ENCODE measurements at places on chromosomes 2 and 18.
A peak's percentile ranks its signal among the peaks of the same experiment; 100 is the strongest.

GRCh38 chr2:95333888-95334338, 36.8 kb downstream of the KCNIP3 start:
- no peak overlapping the region for H3K4me3 ChIP-seq
- peaks cover 9% of the 10 kb centered on the region for H3K27me3 ChIP-seq

GRCh38 chr2:238998801-238999200, 150.9 kb downstream of the TWIST2 start:
- no peaks in the 10 kb centered on the region for H3K36me3 ChIP-seq
- DNase-seq: no peak
- no peaks in the 10 kb centered on the region for H3K4me1 ChIP-seq
- peaks cover 9% of the 10 kb centered on the region for H3K27me3 ChIP-seq
- no peak overlapping the region for H3K4me3 ChIP-seq

GRCh38 chr2:375270-375955, 87.5 kb upstream of the ALKAL2 start:
- no peaks in the 10 kb centered on the region for H3K36me3 ChIP-seq
- no peak overlapping the region for H3K27ac ChIP-seq
- H3K4me1 ChIP-seq: no peaks in the 10 kb centered on the region

GRCh38 chr2:127371037-127371436, 16.7 kb downstream of the MAP3K2 start:
- peaks cover 5% of the 10 kb centered on the region for H3K4me1 ChIP-seq
- H3K27me3 ChIP-seq: no peaks in the 10 kb centered on the region
- H3K27ac ChIP-seq: no peak overlapping the region
- DNase-seq: no peak
- no peak overlapping the region for H3K4me3 ChIP-seq
- H3K36me3 ChIP-seq: peaks cover 44% of the 10 kb centered on the region

- H3K4me1 ChIP-seq: peaks cover 28% of the 10 kb centered on the region
- peaks cover 5% of the 10 kb centered on the region for H3K27me3 ChIP-seq
- H3K36me3 ChIP-seq: peaks cover 2% of the 10 kb centered on the region
- no peak overlapping the region for H3K4me3 ChIP-seq
- H3K27ac ChIP-seq: no peak overlapping the region
Observed at GRCh38 chr2:161946489-161947107, 127.4 kb downstream of the DPP4 start.

GRCh38 chr2:50042771-50043170, 888.5 kb upstream of the FSHR start:
- H3K4me1 ChIP-seq: no peaks in the 10 kb centered on the region
- no peak for DNase-seq
- no peak overlapping the region for H3K27ac ChIP-seq
- no peak overlapping the region for H3K4me3 ChIP-seq
- H3K36me3 ChIP-seq: no peaks in the 10 kb centered on the region

- no peak overlapping the region for H3K27ac ChIP-seq
- no peaks in the 10 kb centered on the region for H3K4me1 ChIP-seq
- no peaks in the 10 kb centered on the region for H3K36me3 ChIP-seq
- DNase-seq: no peak
- H3K4me3 ChIP-seq: no peak overlapping the region
Observed at GRCh38 chr2:185610301-185610700, 128.3 kb upstream of the FSIP2 start.

- H3K27ac ChIP-seq: no peak overlapping the region
- H3K27me3 ChIP-seq: peaks cover 10% of the 10 kb centered on the region
- peaks cover 6% of the 10 kb centered on the region for H3K4me1 ChIP-seq
- no peak for DNase-seq
- no peaks in the 10 kb centered on the region for H3K36me3 ChIP-seq
- no peak overlapping the region for H3K4me3 ChIP-seq
Observed at GRCh38 chr2:191249156-191249813, 4.1 kb downstream of the MYO1B start.

DNA sequence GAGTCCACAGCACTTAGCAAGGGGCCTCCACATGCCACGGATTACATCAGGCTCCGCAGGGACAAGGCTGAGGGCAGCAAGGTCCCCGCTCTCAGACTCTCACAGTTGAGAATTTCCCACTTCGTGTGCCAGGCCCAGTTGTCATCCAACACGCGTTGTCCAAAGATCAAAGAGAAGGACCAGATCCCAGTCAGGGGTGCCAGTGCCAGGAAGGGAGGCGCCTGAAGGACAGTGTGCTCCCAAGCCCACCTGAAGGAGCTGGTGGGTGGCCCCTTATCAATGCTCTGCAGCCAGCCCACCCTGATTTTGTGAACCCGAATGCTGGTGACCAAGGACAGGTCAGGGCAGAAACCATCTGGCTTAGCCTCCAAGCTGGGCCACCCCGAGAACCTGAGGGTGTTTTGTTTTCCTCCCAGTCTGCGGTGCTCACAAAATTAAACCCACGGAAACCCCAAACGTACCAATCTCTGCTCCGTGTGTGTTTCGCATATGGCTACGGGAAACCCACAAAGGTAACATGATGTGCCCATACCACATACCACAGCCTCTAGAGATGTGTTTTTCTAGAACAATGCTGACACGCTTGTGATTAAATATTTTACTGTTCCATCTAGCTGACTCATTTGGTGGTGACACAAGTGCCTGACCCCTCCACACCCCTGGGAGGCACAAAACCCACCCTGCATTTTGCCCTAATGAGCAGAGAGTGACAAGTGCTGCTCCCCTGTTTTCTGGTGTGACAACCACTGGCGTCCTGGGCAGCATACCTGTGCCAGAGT, 24.5 kb downstream of the CRACDL start:
- peaks cover 52% of the 10 kb centered on the region for H3K27me3 ChIP-seq
- no peak for DNase-seq
- H3K4me3 ChIP-seq: no peak overlapping the region
- H3K36me3 ChIP-seq: no peaks in the 10 kb centered on the region
- H3K27ac ChIP-seq: no peak overlapping the region

- H3K27me3 ChIP-seq: no peaks in the 10 kb centered on the region
- peaks cover 5% of the 10 kb centered on the region for H3K4me1 ChIP-seq
- DNase-seq: no peak
Observed at GRCh38 chr2:74884118-74884762, 50.3 kb downstream of the HK2 start.

GRCh38 chr2:144052083-144052482, 467.8 kb downstream of the ZEB2 start:
- no peaks in the 10 kb centered on the region for H3K27me3 ChIP-seq
- H3K36me3 ChIP-seq: no peaks in the 10 kb centered on the region
- DNase-seq: no peak
- no peaks in the 10 kb centered on the region for H3K4me1 ChIP-seq
- no peak overlapping the region for H3K4me3 ChIP-seq

DNA sequence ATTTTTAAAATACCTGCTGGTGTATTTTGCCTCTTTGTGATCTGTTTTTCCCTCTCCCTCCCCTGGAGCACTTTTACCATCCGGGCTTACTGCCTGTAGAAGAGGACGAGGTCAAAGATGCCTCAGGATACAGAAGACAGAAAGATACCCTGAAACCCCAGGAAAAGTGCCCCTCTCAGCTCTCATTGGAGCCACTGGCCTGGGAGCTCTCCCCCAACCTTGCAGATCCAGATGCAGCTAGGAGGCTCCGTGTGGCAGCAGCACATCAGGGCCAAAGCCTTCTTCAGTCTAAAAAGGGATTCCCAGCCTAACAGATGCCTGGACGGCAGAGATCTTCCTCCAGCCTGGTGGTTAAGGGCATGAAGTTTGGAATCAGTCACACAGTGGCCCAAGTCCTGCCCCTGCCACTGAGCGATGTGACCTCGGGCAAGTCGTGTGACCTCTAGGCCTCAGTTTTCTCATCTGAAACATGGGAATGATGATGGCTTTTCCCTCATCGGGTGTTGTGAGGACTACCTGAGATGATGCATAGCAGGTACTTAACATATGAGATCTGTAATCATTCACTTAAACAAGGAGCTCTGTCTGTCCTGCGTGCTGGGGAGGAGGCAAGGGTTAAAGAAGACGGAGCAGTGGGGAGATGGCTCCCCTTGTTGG, 239.4 kb downstream of the DYSF start:
- no peaks in the 10 kb centered on the region for H3K4me1 ChIP-seq
- no peaks in the 10 kb centered on the region for H3K36me3 ChIP-seq
- DNase-seq: no peak
- H3K4me3 ChIP-seq: no peak overlapping the region
- no peak overlapping the region for H3K27ac ChIP-seq
- peaks cover 6% of the 10 kb centered on the region for H3K27me3 ChIP-seq

- peak overlapping the region; percentile 34 for H3K27ac ChIP-seq
- H3K4me3 ChIP-seq: no peak overlapping the region
- H3K36me3 ChIP-seq: peaks cover 62% of the 10 kb centered on the region
- DNase-seq: no peak
- peaks cover 11% of the 10 kb centered on the region for H3K4me1 ChIP-seq
- H3K27me3 ChIP-seq: no peaks in the 10 kb centered on the region
Observed at GRCh38 chr2:143231254-143231645, 102.0 kb downstream of the ARHGAP15 start.

DNA sequence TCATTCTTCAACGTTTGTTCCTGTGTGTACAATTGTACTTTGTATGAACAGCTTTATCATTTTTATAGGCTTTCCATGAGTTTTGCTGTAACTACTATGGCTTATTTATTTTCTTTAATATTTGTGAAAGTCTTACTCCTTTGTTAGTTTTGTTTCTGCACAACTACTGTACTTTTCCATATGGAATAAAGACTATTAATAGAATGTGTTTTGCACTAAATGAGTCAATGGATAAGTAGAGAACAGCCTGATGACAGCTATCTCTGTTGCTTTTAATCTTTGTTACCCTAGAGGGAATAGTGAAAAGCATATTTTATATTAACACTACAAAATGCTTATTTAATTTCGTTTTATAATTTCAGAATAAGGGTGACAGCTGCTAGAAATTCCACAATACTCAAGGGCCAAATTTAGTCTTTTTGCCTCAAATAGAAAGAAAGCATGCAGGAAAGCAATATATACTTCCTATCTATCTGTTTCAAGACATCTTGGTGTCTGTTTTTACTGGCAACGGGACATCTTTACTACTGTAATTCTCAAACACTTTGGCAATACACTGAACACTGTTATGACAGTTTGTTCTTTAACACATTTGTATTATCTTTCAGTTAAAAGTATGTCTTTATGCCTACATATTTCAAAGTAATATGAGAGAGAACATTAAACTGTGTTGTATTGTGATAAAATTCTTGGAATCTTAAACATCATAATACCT, 53.9 kb downstream of the WDSUB1 start:
- peaks cover 16% of the 10 kb centered on the region for H3K4me1 ChIP-seq
- H3K36me3 ChIP-seq: peaks cover 12% of the 10 kb centered on the region
- H3K4me3 ChIP-seq: no peak overlapping the region
- H3K27ac ChIP-seq: no peak overlapping the region
- DNase-seq: no peak
- no peaks in the 10 kb centered on the region for H3K27me3 ChIP-seq

DNA sequence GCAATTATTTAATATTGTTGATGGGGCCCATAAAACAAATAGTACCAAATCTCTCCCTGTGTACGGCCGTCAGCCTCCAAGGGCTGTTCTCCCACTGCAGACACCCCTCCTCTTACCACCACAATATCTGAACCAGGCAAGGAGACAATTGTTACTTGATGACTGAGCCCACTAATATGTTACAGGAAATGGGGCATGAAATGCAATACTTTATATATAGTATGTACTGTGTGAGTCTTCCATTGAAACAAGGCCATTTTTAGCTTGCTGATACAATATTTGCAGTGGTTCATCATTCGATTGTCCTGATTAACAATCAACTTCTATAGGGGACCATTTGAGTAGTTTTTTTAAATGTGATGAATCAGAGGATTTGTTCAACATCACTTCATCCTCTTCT, 307.3 kb downstream of the GBX2 start:
- H3K4me1 ChIP-seq: no peaks in the 10 kb centered on the region
- H3K27me3 ChIP-seq: peaks cover 10% of the 10 kb centered on the region
- no peak for DNase-seq

DNA sequence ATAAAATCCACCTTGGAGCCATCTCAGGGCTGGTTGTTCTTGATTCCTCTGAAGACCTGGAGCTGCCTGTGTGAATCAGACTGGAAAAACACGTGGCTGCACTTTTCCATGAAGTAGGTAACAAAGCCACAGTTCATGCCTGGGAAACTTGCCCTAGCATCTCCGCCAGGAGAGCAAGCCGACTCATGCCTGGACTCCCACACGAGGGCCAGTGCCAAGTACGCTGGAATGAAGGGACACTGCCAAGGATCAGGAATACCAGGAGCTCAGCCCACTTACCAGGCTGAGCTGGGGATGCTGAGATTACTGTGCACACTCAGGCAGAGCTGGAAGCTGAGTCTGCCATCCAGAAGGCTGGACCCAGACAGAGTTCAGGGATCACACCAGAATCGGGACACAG, 10.9 kb upstream of the FHL2 start:
- no peak overlapping the region for H3K4me3 ChIP-seq
- H3K36me3 ChIP-seq: no peaks in the 10 kb centered on the region
- H3K27me3 ChIP-seq: peaks cover 41% of the 10 kb centered on the region
- H3K27ac ChIP-seq: no peak overlapping the region
- no peak for DNase-seq

- H3K4me3 ChIP-seq: no peak overlapping the region
- H3K27ac ChIP-seq: no peak overlapping the region
- no peak for DNase-seq
- no peaks in the 10 kb centered on the region for H3K36me3 ChIP-seq
Observed at GRCh38 chr18:34322365-34323289, 97.9 kb upstream of the NOL4 start.

GRCh38 chr2:199315299-199316179, 142.2 kb downstream of the SATB2 start:
- H3K36me3 ChIP-seq: no peaks in the 10 kb centered on the region
- no peaks in the 10 kb centered on the region for H3K27me3 ChIP-seq

DNA sequence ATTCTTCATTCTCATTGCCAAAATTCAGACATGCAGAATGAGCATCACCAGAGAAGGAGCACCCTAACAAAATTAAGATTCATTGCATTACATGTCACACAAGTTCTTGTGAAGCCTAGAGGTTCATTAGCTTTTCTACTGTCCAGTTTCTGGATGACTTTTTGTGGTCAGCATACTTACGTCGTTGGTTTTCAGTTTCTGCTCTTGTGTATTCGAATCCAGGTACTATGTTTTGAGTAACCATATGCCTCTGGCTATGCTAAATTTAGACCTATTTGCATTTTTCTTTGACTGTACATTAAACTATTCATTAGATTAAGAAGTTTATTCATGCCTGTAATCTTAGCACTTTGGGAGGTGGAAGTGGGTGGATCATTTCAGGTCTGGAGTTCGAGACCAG, 251.3 kb downstream of the PARD3B start:
- no peaks in the 10 kb centered on the region for H3K4me1 ChIP-seq
- H3K27ac ChIP-seq: no peak overlapping the region

- no peak overlapping the region for H3K27ac ChIP-seq
- H3K4me3 ChIP-seq: no peak overlapping the region
- no peak for DNase-seq
- no peaks in the 10 kb centered on the region for H3K36me3 ChIP-seq
- no peaks in the 10 kb centered on the region for H3K4me1 ChIP-seq
- H3K27me3 ChIP-seq: peaks cover 3% of the 10 kb centered on the region
Observed at GRCh38 chr2:231241755-231242507, 43.5 kb downstream of the ARMC9 start.

- no peak for DNase-seq
- no peaks in the 10 kb centered on the region for H3K36me3 ChIP-seq
- H3K27me3 ChIP-seq: no peaks in the 10 kb centered on the region
- no peak overlapping the region for H3K27ac ChIP-seq
- H3K4me1 ChIP-seq: no peaks in the 10 kb centered on the region
Observed at GRCh38 chr2:133484784-133485183, 83.5 kb downstream of the NCKAP5 start.

GRCh38 chr2:73293534-73294171, at the start of gene EGR4:
EGR4 (minus strand) TSS chr2:73293548; CDS start chr2:73293317, 231 bp downstream.
- H3K4me3 ChIP-seq: peak within 1 kb of the TSS; percentile 74
- H3K27me3 ChIP-seq: peaks cover 75% of the 10 kb centered on the region
- no peak within 1 kb of the TSS for H3K27ac ChIP-seq
- no peaks in the 10 kb centered on the region for H3K36me3 ChIP-seq
- peak; percentile 85 for DNase-seq
- H3K4me1 ChIP-seq: peaks cover 4% of the 10 kb centered on the region

Data from activated naive CD8-positive, alpha-beta T cell treated with anti-CD3 and anti-CD28 coated beads, Interleukin-2, amount 10 ng/mL, durations not matched to agents 7 days and 5 days (primary cell).